ENCODE measurements at places on chromosomes 11 and 22.

DNA sequence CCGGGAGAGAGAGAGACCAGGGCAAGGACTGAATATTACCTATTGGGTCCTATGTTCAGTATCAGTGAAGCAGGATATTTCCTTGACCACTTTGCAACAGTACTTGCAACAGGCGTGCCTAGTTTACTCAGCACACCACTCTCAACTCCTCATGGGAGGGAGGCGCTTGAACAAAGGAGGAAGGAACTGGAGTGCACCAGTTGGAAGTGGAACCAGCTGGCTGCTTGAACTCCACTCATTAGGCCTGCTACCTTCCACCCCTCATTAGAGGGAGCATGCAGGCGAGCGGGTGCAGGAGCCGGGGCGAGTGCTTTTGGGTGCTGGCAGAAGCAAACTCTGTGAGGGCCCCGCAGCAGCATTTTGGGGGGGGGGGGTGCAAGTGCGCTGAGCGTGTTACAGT, 1369.6 kb upstream of the RAG2 start:
- DNase-seq = no peak

- no peak for DNase-seq
These were observed 437.8 kb upstream of the CADM1 start for GRCh38 chr11:115942011-115942410.

- DNase-seq = no peak
These were observed 86.2 kb downstream of the GALNT18 start for GRCh38 chr11:11535611-11536010.

DNA sequence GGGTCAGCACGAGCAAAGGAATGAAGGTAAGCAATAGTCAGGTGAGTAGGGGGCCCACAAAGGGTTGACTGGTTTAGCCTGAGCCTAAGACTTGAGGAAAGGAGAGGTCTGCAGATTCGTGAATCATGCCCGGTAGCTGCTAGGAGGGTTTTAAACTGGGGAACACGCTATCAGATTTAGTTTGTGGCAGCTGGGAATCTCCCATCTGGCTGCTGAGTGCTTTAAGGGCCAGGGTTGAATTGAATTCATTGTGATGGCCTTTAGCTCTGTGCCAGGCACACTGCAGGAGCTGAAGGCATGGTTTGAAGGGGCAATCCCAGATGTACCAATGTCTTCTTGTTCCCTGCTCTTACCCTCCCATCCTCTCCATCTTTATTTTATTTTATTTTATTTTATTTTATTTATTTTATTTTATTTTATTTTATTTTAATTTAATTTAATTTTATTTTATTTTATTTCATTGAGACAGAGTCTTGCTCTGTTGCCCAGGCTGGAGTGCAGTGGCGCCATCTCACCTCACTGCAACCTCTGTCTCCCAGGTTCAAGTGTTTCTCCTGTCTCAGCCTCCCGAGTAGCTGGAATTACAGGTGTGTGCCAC, 1.9 kb upstream of the NECTIN1 start:
- no peak for DNase-seq

DNA sequence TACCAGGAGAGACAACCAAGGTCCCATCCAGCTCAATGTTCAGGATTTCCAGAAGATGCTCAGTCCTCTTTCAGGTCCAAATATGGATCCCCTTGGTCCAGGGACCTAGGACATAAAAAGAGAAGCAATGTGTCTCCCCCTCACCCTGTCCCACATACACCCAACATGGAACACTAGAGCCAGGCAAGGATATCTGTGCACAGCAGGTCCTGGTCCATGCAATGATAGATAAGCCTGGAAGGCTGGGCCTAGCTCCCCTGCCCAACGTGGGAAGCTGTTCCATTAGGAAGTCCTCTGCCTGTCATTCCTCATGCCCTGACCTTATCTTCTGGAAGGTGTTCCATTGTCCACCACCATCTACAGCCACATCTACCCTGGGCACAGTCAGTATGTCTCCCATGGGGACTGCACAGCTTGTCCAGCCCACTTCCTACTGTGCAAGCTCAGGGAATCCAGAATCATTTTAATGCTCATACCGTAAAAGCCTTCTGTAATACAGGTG, 1434.8 kb downstream of the TBC1D22A start:
- no peak for DNase-seq

GRCh38 chr11:4699697-4700435, 2.2 kb upstream of the OR51E2 start:
- no peak for DNase-seq

GRCh38 chr11:69039501-69039900, 9.2 kb upstream of the TPCN2 start:
- no peak for DNase-seq

Data from stimulated activated naive CD8-positive, alpha-beta T cell treated with anti-CD3 and anti-CD28 coated beads, Interleukin-15, Interleukin-2, amounts not matched to agents 100 U/mL and 50 U/mL, for 24 hours (primary cell).